ENCODE measurements at places on chromosomes 12 and 14.

- no peak for DNase-seq
These were observed 88.6 kb downstream of the FBXO33 start for GRCh38 chr14:39343614-39344013.

DNA sequence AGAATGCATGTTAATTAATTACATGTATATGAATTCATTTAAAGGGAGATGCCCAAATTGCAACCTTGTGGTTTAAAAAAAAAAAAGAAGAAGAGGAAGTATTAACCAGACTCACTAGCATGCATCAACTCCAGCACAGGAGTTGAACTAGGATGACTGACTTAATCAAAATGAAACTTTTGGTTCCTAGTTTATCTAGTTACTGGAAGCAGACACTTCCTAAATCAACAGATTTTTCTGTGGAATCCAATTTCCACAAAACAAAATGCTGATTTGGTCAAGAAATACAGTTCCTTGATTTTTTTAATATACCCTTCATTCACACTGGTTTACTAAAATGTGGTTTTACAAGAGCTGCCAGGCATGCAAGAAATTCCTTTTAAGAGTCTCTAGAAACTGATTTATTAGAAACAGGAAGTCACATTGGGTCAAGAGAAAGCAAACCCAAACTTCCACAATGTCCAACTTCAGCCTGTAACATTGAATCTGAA lies 41.6 kb downstream of the ITPR2 start:
- DNase-seq = no peak

- DNase-seq = no peak
These were observed 100.8 kb downstream of the PPM1A start for GRCh38 chr14:60349663-60350365.

- DNase-seq = no peak
These were observed 19.5 kb downstream of the FOXN4 start for GRCh38 chr12:109289551-109289950.

DNA sequence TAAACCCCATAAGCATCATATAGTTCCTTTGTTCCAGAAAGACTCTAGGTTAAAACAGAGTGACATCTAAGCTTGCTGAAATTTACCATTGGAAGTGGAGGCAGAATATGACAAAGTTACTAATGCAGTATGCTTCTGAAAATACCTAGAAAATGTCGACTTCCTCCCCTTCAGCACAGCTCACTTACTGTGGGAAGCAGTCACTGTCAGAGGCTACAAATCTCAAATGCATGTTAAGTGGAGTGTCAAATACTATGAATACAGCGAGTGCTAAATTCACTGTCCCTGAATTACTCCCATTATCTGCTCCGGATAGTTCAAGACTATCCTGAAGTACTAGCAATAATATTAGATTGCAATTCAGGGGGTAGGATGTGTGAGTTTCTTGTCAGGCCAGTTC lies 1454.6 kb downstream of the AACS start:
- no peak for DNase-seq

GRCh38 chr14:66104486-66104885 lies 381.7 kb upstream of the CCDC196 start:
- no peak for DNase-seq

All from activated T-helper 9 cell treated with anti-CD3 and anti-CD28 coated beads, Interleukin-2, amount 50 U/mL, for 16 hours (primary cell).